ENCODE measurements at places on chromosomes 5 and 9.
A peak's percentile ranks its signal among the peaks of the same experiment; 100 is the strongest.

DNA sequence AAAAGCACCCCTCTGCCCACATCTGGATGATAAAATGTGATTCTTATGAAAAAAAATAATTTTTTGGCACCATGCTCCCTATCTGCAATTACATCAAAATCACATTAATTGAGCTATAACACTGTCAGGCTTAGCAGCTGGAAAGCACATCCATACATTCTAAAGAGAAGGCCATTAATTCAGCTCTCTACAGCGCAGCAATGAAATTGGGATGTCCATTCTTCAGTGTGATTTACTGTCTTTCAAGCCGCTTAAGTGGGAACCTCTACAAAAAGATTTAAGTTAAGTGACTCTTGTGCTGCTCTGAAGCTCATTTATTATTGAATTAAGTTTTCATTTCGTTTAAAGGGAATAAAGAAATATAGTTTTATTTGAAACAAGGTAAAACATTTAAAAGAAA, 171.3 kb downstream of the EBF1 start:
- DNase-seq = no peak

DNA sequence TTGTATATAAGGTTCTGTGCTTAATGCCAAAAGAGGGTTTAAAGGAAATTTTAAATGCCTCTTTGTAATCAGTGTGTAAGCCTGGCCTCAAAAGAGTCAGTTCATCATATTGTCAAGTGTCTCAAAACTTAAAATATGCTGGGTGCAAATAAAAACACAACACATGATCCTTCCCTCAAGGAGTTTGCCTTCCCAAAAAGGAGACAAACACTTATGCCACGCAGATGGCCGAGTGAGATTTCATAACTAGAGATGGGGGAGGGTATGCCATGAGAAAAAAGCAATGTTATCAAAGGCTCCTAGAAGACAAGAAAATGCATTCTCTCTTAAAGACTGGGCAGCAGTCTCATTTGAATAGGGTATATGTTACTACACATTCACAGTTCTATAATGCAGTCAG, 55.2 kb downstream of the FBXO38 start:
- DNase-seq = no peak

GRCh38 chr9:105357937-105358336, 89.9 kb upstream of the FSD1L start:
- no peak for DNase-seq

DNA sequence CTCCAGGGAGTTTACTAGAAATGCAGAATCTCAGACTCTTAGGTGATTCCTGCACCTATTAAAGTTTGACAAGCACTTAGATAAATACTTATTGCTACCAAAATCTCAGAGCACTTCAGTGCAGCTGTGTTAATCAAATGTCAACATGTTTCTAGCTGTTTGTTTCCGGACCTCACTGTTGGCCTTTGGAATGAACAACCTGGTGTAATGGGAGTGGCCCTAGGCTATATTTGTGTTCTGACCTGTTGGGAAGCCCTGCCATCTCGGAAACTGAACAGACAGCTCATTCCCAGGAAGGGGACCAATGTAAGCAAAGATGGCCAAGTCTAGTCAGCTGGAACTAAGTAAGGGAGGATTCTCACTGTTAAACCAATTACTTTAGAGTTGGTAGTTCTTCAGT, 145.0 kb upstream of the SLC28A3 start:
- no peak for DNase-seq

DNA sequence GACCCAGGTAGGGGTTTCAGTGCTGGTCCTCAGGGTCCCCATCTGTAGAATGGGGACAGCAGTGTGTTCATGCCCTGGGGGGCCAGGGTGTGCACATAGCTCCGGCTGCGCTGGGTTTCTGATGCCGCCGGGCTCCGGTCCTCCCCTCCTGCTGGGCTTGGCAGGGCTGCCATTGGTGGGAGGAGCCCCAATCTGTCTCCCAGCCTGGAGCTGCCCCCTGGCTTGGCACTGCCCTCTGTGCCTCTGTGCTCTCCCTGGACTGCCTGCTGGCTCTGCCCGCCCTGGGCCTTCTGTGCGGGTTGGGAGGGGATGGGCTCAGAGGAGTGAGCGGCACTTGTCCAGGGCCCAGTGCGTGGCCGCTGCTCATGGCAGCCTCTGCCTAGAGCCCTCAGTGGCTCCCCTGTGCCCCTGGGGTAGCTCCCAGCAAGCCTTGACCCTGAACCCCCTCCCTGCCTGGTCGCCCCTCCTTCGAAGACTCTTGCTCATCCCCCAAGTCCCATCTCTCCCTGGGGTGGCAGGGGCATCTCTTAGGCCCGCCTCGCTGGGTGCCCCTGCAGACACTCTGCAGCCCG, 35.7 kb downstream of the RXRA start:
- no peak for DNase-seq

GRCh38 chr5:52623291-52623690, 164.4 kb upstream of the ITGA1 start:
- no peak for DNase-seq

- DNase-seq = no peak
Measured at GRCh38 chr9:19989213-19989612, 200.4 kb upstream of the SLC24A2 start.

DNA sequence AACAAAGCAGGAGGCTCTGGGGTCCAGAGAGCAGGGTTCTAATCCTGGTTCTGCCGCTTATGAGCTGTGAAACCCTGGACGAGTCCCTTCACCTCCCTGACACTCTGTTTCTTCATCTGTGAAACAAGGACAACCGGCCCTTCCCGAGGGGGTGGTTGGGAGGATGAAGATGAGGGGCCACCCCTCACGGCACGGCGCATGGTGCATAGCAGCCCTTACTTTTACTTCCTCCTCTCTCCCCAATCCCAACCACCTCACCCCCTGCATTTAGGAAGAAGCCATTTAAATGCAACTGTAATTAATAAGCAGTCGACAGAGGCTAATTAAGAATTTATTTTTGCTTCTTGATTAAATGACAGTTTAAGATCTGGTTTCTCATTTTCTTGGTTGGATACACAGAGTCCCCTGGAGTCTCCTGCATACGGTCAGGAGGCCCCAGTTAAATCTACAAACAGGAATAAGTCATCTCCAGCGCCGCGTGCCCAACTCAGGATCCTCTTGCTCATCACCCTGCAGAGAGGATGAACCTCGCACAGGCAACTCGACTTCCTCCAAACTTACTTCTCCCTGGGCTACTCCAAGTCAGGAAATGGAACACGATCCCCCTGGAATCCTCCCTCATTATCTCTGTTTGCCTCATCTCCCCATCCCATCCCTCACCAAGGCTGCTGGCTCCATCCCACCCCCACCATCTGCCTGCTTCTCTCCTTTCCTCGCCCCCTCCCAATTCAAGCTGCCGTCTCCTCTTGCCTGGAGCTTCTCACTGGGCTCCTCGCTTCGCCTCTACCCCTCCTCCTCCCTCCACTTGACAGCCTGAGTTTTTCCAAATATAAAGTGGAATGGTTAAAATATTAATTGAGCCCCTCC, 95.9 kb downstream of the HRH2 start:
- DNase-seq = no peak

DNA sequence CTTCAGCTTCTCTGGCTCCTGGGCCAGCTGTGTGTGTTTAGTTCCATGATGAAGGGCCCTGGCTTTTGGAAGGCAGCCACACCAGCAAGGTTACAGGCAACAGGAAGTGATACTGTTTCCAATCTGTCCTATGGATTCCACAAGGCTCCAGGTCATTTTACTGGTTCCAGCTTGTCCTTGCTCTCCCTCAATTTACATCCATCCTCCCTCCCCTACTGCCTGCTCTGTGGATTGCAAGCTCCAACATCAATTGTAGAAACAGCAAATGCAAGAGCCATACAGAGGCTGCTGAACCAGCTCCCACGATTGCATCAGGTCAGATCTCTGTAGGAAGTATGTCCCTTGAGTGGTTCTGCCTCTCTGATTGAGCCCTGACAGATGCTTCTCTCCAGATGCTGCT, 409.8 kb downstream of the NTRK2 start:
- no peak for DNase-seq

- DNase-seq = peak; percentile 52
Measured at GRCh38 chr9:75064307-75065025, 23.5 kb downstream of the NMRK1 start.

DNA sequence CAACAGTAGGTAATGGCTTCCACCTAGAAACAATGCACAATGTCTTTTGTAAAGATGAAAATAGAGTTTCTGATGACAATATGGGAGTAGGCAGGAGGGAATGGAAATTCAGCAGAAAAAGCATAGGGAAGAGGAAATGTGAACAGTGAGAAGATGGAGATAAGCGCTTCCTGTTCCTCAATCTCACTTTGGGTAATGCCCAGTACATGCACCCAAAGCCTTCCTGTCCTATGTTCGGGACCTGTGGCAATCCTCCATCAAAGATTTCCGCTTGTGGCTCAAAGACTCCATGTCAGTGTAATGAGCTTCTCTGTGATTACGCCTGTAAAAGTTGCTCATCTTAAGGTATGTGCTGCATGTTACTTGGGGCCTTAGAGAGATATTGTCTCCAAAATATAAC, 2.7 kb downstream of the UGT3A1 start:
- no peak for DNase-seq

DNA sequence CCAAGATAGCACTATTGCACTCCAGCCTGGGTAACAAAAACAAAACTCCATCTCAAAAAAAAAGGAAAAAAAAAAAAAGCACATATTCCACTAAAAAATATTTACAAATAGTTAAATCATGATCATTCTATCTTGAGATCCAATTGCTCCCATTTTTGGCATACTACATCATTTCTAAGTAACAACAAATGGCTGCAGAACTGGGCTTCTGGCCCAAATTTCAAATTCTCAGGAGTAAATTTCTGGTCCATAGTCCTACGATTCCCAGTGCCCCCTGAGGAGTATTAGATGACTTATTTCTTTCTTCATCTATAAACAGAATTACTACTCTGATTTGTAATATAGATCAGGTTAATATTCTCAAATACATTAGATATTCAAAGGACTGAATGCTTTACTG, 62.1 kb downstream of the CEMIP2 start:
- no peak for DNase-seq

GRCh38 chr5:138950421-138951031, 75.4 kb upstream of the LRRTM2 start:
- no peak for DNase-seq

DNA sequence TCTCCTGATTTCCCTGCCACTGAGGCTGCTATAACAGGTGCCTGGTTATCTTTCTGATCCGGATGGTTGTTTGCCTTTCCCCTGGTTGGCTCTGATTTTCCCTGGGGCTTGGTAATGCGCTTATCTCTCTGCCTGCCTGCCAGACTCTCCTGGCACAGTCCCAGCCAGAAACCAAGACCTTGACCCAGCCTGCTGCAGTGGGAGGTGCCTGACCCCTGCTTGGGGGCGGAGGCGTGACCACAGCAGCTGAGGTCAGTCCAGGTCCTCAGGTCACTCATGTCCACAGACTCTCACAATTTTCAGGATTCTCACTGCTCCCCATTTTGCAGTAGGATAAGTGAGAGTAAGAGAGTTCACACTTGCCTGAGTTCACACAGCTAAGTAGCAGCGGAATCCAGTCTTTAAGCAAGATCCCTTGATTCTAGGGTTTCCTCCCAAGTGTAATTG, 24.4 kb upstream of the SYNPO start:
- DNase-seq = no peak

GRCh38 chr5:93311881-93312280, 269.1 kb downstream of the NR2F1-AS1 start:
- no peak for DNase-seq

DNA sequence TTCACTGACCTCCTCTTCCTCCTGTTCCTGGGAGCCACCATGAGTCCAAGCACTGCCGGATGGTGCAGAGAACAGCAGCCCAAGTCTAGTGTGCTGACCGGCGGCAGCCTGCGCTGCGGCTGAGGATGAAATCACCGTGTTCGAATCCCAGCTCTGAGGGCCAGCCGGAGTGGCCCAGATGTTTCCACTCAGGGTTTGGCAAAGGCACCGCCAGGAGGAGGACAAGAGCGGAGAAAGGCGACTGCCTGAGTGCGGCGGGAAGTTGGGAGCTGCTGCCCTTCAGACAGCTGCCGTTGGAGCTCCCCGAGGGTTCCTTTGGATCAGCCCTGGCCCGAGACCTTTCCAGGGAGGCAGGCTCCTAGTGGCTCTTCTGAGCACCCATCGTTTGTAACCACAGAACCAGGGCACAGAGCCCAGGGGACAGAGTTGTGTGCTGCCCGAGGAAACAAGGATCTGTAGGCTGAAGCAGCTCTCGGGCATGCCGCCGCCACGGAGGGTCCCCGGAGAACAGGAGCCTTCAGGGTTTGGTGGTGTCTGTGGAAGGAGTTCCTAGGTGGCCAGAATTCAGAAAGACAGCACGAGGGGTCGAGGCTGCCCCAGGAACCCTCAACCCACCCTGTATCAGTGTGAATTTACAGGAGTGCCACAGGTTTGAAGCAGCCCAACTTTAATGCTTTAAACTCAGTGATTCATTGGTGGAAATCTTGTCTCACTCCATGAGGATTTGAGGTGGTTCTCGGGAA, 115.6 kb upstream of the COL5A1 start:
- peak; percentile 57 for DNase-seq

GRCh38 chr9:106843371-106843770, 19.6 kb upstream of the ZNF462 start:
- DNase-seq = no peak

DNA sequence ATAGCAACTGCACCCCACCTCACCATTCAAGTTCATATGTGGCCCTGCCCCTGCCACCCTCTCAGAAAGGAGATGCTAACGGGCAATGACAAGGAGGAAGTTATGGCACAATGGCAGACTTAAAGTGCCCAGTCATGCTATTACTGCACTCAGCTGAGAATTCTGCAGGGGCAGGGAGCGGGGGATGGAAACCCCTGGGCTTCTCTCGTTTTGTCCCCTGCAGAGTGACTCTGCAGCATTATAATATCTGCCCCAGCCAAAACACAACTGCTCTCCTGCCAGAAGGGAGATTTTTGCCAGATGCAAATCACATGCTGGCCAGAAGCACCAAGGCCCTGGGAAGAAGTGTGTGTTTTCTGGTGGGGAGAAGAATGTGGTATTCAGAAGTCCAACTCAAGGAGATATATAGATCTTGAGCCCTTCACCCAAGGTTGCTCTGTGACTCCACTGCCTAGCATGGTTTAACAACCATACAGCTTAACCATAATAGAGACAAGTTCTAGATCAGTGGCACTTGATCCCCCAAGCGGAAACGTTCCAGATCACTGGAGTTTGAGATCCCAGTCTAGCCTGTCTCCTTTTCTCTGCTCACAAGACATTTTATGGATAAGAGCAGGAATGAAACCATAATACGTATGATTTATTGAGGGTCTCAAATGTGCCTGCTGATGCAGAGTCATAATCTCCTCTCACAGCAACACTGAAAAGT, 207.0 kb upstream of the MAP3K1 start:
- peak; percentile 68 for DNase-seq

GRCh38 chr9:113999256-114000062, 78.6 kb downstream of the AMBP start:
- DNase-seq = no peak

DNA sequence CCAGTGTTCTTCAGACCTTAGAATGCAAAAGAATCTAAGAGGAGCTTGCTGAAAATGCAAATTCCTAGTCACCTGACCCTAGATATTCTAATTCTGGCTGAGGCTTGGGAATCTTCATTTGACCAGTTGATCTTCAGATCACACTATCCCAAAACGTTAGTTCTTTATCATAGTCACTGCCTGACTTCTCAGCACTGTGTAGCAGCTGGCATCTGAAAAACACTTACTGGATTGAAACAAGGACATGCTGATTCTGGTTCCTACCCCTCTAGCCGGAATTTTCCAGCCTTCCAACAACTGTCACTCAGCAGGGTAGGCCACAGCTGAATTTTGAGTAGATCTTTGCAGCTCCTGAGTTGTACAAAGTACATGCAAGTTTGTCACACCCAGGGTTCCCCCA, 72.2 kb downstream of the EBF1 start:
- DNase-seq = no peak
